ENCODE measurements at places on chromosomes 4 and X.

DNA sequence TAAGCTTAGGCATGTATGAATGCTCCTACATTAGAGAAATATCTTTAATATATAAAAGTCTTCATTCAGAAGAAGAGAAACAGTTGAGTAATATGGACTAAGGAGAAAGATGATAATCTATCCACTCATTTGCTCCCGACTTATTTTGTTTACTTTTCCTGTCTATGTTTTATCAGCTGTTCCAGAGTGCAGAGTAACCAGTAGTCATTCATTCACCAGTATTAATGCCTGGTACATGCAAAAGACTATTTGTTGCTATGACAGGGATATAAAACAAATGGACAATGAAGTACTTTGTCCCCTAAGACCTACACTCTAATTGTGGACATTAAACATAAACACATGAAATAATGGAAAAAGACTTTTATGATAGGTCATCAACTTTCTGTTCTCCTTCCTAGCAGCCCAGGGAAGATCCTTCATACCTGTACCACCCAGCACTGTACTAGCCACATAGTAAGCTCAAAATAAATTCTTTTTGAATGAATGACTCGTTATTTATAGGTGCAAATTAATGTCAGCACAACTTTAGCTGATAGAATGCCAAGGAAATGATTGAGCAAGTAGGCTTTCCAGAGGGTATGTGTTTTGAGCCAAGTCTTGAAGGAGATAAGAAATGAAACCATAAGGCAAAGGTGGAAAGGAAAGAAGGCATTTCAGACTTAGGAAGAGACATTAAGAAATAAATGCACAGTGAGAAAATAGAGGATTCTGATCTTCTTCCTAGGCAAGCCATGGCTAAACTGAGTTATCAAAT is 45.0 kb upstream of the IL13RA1 start:
- DNase-seq = no peak

- DNase-seq = peak; percentile 37
Observed at GRCh38 chr4:175435381-175435783, 376.7 kb downstream of the GPM6A start.

- DNase-seq = no peak
Observed at GRCh38 chr4:4818415-4819212, 40.9 kb upstream of the MSX1 start.

DNA sequence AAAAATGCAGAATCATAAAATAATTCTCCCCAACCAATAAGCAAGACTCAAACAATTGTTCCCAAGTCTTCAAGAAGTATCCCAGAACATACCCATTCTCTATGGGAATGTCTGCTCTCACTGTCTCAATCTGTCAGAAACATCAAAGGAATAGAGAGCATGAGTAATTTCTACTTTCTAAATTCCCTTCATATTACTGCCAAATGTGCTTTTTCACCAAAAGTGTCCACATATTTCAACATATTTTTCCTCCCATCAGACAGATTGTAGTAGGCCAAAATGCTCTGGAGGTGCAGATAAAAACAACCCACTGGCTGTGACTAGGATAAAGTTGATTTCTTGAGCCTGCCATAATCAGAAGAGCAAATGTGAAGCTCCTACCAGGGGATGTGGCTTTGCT is 692.0 kb upstream of the FAM241A start:
- DNase-seq = no peak

GRCh38 chr4:88660446-88661294 is 37.0 kb downstream of the NAP1L5 start:
- no peak for DNase-seq

- no peak for DNase-seq
Observed at GRCh38 chrX:9646471-9647224, 119.0 kb downstream of the GPR143 start.

- no peak for DNase-seq
Observed at GRCh38 chr4:147801820-147802219, 69.9 kb downstream of the ARHGAP10 start.

GRCh38 chr4:106818764-106819163 is 217.3 kb downstream of the DKK2 start:
- DNase-seq = no peak

- no peak for DNase-seq
Observed at GRCh38 chr4:5409237-5409636, 299.1 kb downstream of the EVC2 start.

- no peak for DNase-seq
Observed at GRCh38 chr4:3878678-3879077, 112.5 kb downstream of the ADRA2C start.

- DNase-seq = no peak
Observed at GRCh38 chr4:7103607-7104365, 35.9 kb upstream of the GRPEL1 start.

DNA sequence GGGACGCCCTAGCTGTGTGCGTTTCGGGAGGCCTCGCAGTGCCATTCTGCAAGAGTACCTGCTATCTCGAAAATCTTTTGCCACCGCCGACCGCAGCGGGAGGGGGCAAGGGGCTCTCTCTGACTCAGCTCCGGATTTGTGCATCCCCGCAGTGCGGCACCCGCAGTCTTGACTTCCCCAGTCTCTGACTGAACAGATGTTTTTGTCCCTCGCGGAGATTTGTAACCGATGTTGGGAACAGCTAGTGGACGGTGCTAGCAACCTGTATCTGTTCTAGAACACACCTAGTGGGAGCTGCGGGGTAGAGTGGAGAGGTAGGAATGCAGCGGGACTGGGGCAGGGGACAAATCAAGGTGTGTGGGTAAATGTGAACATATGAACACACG is 17.2 kb downstream of the NKX6-1 start:
- DNase-seq = peak; percentile 21

DNA sequence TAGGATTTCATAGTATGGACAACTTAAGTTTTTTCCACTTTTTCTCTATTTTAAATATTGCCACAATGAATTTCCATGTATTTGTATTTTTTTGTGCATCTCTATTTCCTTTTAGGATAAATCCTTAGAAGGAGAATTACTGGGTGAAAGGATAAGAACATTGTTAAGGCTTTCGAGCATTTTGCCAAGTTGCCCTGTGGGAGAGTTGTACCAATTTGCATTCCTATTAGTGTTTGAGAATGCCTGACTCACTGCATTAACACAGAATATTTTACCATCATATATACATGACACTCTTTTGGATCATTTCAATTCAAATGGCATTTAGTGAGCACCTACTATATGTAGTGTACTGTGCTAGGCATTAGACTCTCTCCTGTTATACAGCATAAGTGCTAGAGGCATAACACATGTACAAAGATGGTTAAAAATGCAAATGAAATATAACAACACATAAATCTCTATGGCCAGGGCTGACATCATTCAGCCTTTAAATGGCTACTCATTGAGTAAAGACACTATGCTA is 57.0 kb downstream of the PLAC1 start:
- peak; percentile 24 for DNase-seq

- DNase-seq = no peak
Observed at GRCh38 chrX:703866-704265, 73.3 kb downstream of the SHOX start.

GRCh38 chrX:39253551-39253950 is 452.3 kb downstream of the MID1IP1 start:
- no peak for DNase-seq

DNA sequence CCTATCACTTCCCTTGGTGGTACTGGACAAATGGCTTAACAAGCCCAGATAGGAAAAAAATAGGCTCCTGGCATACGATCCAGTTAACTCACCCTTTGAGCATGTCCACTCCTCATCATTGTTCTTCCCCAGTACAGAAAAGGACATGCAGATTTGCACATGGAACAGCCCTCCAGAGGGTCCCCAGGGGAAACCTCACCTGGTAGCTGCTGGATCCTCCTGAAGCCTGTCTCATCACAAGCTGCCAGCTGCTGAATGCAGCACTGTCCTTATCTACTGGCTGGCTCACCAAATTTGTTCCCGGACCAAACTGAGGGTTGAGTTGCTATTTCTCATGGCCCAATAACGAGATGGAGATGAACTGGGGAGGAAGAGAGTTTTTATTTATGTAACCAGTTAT is 49.4 kb downstream of the SERTM2 start:
- no peak for DNase-seq

- DNase-seq = peak; percentile 30
Observed at GRCh38 chr4:143411527-143412419, 75.1 kb downstream of the GAB1 start.

- DNase-seq = no peak
Observed at GRCh38 chrX:110338935-110339334, 19.7 kb upstream of the RTL9 start.

- no peak for DNase-seq
Observed at GRCh38 chr4:2937146-2937857, 25.9 kb downstream of the NOP14 start.

DNA sequence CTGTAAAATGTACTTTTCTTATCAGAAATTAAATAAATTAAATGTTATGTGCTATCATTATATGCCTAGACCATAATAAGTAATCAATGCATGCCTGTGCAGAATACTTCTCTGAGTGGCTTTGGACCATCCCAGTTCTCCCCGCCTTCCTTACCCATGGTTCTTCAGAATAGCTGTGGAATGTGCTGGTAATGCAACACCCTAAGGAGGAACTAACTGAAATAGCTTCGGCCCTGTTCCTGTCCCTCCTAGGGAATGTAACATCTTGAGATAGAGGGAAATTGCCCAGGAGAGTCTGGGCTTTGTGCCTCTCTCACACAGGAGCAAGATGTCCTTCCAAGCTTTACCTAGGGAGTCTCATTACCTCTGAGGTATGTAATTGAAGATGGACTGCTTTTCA is 693.6 kb upstream of the HS3ST1 start:
- DNase-seq = no peak

DNA sequence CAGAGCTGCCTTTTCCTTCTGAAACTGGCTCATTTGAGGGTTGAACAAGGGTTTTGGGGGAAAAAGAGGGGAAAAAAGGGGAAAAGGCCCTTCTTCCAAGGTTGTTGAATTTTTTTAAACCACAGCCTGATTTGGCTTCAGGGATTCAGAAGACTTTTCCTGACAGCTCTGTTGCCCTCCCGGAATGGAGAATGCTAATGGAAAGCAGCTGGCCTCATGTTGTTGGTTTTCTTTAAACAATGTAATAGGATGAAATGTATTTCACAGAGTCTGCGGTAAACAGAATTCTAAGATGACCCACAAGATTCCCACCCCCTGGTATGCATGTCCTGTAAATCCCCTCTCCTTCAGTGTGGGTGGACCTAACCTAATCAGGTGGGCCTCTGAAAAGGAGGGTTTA is 3.3 kb upstream of the KIAA1210 start:
- no peak for DNase-seq

GRCh38 chr4:24209131-24209530 is 319.3 kb upstream of the PPARGC1A start:
- DNase-seq = no peak

GRCh38 chr4:173025131-173025530 is 143.5 kb upstream of the GALNT7 start:
- DNase-seq = peak; percentile 93

GRCh38 chrX:50913520-50913919 is 3.0 kb downstream of the BMP15 start:
- no peak for DNase-seq

GRCh38 chr4:106584337-106584989 is 215.9 kb upstream of the GIMD1 start:
- peak; percentile 17 for DNase-seq

DNA sequence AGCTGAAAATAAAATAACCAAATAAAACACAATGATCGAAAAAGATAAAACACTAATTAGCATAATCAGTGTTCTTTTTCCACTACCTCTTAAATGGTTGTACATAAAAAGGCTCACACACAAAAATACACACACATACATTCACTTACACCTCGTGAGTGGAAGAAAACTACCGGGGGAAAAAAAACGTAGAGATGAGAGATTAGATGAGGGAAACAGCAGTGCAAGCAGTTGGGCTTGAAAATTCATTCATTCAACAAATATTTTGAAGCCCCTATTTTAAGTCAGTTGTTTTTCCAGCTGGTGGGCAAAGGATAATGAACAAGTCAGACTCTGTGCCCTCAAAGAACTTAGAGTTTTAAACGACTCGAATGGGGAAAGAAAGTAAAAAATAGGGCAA is 1.0 kb downstream of the TBCK start:
- DNase-seq = no peak

- DNase-seq = peak; percentile 27
Observed at GRCh38 chr4:16225167-16225862, 956 bp downstream of the TAPT1 start.

GRCh38 chrX:151225843-151226242 is 49.5 kb downstream of the GPR50 start:
- DNase-seq = no peak

GRCh38 chr4:2933566-2934076 is 29.6 kb downstream of the NOP14 start:
- DNase-seq = no peak

DNA sequence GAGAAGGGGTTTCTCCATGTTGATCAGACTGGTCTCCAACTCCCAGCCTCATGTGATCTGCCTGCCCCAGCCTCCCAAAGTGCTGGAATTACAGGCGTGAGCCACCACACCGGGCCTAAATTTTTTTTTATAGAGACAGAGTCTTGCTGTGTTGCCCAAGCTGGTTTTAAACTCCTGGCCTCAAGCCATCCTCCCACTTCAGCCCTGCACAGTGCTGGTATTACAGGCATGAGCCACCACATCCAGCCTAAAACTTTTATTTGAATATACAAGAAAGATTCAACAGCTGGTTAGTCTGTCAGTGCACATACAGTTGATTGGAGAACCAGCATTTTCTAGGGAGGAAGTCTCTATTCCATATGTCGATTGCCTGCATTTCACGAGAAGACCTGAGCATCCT is 91.2 kb downstream of the LRP2BP start:
- DNase-seq = no peak

- no peak for DNase-seq
Observed at GRCh38 chr4:174681723-174682300, 147.2 kb downstream of the GLRA3 start.

GRCh38 chrX:65017451-65017850 is 41.2 kb upstream of the ZC4H2 start:
- DNase-seq = no peak

- peak; percentile 60 for DNase-seq
Observed at GRCh38 chr4:114598191-114599121, at the start of gene UGT8. Gene UGT8 (plus strand): TSS chr4:114598807. CDS start chr4:114622881, 24,074 bp downstream.

DNA sequence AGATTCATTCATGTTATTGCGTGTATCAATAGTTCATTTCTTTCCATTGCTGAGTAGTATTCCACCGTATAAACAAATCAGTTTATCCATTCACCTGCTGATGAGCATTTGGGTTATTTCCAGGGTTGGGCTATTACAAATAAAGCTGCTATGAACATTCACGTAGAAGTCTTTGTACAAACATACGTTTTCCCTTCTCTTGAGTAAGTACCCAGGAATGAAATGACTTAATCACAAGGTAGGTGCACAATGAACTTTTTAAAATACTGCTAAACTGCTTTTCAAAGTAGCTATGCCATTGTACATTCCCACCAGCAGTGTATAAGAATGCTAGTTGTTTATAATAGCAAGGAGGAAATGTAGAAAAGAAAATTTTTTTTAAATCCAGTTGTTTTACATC is 35.9 kb downstream of the SYTL4 start:
- no peak for DNase-seq

DNA sequence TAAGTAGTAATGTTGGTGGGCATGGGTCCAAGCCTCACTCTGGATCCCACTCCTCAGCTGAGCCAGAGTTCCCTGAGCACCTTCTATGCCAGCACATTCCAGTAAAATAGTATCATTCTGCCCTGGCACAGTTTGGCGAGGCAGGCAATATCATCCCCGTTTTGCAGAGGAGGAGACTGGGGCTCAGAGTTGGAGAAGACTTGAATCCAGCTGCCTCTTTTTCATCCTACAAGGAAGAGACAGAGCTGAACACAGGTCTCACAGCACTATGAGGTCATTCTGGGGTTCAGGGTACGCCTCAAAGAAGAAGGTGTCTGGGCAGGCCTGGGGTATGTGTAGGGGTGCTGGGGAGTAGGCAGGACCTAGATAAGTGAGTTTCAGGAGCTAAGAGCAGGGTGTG is 103.9 kb upstream of the STX18 start:
- no peak for DNase-seq

All from A673 (cell line).